NCI-H1092 (cell line): ENCODE measurements at places on chromosomes 12 and 14.

DNA sequence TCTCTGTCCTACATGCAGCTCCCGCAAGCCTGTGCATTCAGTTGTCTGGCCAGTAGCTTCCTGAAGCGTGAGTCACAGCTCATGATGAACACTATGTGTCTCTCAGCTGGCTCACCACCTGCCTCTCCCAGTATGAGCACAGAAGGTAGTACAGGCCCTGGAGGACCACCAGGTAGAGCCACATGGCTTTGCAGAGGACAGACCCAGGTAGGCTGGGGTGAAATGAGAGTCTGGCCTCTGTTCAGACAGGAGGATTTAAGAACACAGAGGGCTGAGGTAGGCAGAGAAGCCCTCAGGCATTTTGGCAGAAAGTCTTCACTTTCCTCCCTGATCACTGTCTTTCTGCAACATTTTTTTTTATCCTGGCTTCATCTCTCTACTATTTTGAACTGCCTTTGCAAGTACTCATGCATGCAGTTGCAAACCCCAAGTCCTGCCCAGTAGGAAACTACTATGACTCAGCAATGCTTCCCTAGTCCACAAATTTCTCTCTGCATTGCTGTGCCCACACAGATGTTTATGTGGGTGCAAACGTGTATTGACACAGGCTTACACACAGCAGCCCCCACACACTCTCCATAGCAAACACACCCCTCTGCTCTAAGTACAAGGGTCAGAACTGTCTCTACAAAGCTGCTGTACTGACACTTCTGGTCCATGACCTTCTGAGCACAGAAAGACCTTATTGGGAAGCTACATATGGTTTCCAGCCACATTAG, 7.2 kb upstream of the SDR9C7 start:
- DNase-seq, result no peak

GRCh38 chr12:117100251-117100650, 1.0 kb upstream of the TESC start:
- DNase-seq, result no peak

GRCh38 chr12:13243516-13244070, 47.1 kb downstream of the EMP1 start:
- no peak for DNase-seq

DNA sequence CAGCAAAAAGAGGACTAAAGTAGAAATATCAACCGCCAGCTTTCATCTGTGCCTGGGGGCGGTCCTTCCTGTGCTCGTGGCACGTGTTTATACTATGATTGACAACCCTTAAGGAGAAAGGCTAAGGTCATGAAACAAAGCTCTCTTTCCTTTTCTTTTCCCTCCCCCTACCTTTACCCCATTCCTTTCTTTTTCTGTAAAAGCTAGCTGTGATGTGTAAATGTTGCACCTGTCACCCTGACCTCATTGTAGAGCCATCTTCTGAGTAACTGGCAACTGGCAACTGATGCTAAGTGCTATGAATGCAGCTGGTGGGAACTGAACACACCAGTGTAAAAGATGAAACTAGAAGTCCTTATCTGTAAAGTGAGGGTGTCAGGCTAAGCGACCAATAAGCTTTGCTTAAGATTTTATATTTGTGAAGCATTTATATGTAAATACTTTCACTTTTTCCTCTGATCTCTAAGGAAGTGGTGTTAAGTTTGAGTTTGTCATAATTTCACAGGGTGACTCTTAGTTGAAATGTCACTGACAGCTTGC, 102.8 kb upstream of the BCAT1 start:
- DNase-seq, result no peak

GRCh38 chr12:70994217-70994788, 73.8 kb upstream of the PTPRR start:
- DNase-seq, result no peak

- DNase-seq, result no peak
Observed at GRCh38 chr14:99261912-99262787, 9.8 kb downstream of the BCL11B start.

DNA sequence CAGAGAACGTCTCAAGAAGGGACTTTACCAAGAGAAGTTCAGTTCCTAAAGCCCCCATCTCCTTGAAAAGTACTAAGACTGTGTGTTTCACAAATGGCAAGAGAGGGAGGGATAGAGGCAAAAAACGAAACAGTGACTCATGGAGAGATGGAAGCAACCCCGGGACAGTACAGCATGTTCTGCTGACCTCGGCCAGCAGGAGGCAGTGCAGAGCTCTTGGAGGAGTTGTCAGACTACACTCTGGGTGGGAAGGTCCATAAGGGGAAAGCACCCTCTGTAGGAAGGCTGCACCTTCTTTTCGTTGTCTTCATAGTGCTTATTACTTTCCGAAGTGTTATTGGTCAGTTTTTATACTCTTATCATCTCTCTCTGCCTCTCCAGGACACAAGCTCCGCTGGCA, 525.2 kb upstream of the CCDC196 start:
- peak; percentile 12 for DNase-seq

- no peak for DNase-seq
Observed at GRCh38 chr12:13745111-13745860, 236.1 kb downstream of the GRIN2B start.

GRCh38 chr14:93974833-93975232, 1.5 kb downstream of the ASB2 start:
- DNase-seq, result no peak

- DNase-seq, result peak; percentile 51
Observed at GRCh38 chr12:57127726-57128518, at the start of gene LRP1. Gene LRP1 (plus strand): TSS chr12:57128483. CDS start chr12:57128965, 482 bp downstream.

- DNase-seq, result no peak
Observed at GRCh38 chr14:101134161-101134631, 230.7 kb upstream of the RTL1 start.

DNA sequence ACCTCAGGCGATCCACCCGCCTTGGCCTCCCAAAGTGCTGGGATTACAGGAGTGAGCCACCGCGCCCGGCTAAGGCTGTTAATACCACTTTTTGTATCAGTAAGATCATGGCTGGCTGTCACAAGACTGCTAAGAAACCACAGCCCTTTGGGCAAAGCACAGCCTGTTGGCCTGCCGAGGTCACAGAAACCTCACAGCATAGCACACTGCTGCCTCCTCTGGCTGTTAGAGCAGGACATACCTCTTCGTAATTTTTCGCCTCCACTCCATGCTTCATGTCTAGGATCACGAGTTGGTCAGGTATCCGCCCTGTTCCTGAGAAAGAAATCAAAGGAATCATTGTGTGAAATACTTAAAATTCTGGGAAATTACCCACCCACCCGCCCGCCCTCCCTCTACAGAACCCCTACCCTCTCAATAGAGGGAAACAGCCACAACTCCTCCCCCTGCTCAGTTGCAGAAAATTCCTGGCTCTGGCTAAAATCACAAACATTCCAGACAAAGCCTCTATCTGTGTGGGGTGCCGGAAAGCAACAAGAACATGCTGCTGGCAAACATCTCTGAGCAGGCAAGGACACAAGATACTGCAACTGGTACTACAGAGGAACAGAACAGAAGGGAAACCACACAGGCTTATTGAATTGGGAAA, 20.7 kb upstream of the NEK9 start:
- DNase-seq, result no peak

DNA sequence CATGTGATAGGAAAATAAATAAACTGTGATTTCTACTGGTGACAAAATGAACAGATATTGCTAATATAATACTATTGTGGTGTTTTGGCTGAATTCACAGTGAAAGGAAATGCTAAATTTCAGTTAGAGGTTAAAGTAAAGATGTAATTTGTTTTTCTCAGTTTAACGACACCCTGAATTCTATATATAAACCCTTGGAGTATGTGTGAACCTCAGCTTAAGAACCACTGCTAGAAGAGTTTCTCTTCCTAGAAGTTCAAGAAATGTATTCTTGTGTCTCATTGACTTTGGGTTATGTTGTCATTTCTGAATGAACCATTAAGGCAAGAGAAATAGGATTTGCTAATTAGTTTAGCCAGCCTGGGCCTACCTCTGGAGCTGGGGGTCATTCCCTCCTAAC, 8.2 kb downstream of the FBXO34 start:
- no peak for DNase-seq
